ENCODE measurements at places on chromosomes 4 and X.
A peak's percentile ranks its signal among the peaks of the same experiment; 100 is the strongest.

DNA sequence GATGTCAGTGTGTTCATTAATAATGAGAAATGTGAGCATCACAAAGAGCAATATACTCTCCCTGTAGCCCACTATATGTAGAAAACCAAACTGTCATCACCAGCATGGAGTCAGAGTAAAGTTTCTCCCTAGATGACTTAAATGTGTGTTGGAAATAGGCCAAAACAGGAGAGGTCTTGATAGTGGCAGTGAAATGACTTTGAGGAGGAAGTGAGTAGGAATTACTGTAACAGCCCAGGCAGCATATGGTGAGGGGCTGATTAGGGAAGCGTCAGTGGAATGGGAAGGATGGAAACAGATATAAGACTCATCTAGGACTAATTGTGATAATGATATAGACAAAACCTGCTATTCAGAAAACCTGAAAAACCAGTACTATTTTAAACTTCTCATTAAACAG, 83.9 kb downstream of the ATXN3L start:
- peak; percentile 16 for DNase-seq

DNA sequence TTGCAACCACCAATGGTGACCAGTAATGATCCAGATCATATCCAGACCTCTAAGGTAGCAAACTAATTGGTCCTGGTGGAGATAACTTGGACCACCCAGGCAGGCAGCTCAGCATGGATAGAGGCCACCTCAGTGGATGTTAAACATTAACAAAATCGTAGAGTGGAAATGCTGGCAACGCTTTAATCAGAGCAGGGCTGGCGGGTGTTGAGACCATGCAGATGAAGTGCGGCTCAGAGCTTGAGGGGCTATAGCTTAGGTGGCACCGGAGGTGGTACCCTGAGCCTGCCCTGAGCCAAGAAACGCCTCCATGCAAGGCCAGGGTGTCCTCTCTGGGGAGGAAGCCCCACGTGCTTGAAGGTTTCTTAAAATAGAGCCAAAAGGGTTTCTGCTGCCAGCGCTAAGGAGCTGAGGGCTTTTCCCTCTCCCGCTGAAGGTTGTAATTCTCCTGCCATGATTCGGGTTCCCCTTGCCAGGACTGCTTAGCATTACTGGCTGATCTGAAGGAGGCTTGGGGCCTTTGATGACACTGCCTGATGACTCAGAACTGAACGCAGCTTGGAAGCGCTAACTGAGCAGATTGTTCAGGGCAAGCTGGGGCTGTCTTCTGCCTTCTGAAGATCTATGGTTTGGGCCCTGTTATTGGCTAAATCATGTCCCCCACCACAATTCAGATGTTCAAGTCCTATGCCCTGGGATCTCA, 177.8 kb upstream of the ATP6AP2 start:
- no peak for DNase-seq

- no peak for DNase-seq
Measured at GRCh38 chrX:124023838-124024238, 62.3 kb downstream of the STAG2 start.

DNA sequence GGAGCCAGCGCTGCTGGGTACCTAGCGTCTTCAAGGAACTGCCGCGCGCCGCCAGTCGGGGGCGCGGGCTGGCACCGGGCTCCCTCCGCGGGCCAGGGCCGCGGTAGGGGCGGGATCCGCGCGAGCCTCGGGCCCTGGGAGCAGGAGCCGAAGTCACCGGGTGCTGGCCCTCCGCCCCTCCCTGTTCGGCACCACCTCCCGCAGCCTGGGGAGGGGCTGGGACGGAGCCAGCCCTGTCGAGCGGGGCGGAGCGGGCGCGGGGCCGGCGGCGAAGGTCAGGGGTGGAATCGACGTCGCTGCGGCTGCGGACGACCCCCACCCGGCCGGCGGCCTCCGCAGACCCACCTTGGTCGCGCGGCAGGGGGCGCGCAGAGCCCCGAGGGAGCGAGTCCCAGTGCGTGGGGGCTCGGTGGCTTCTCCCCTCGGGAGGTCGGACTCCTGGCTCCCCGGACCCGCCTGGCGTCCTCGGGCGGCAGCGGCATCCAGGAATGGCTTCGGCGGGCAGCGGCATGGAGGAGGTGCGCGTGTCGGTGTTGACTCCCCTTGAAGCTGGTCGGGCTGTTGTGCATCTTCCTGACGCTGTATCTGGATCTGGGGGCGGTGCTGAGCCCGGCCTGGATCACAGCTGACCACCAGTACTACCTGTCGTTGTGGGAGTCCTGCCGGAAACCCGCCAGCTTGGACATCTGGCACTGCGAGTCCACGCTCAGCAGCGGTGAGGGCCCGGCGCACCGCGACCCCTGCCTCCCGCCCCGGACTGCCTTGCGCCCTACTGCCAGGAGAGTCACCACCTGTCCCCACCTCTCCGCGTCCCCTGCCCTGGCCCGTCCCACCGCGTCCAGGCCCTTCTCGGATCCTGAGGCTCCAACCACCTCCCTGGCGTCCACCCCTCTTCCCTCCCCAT, 50.5 kb upstream of the FAM47C start:
- no peak for DNase-seq

- DNase-seq, result no peak
Measured at GRCh38 chrX:86887341-86887740, 630.3 kb upstream of the KLHL4 start.

DNA sequence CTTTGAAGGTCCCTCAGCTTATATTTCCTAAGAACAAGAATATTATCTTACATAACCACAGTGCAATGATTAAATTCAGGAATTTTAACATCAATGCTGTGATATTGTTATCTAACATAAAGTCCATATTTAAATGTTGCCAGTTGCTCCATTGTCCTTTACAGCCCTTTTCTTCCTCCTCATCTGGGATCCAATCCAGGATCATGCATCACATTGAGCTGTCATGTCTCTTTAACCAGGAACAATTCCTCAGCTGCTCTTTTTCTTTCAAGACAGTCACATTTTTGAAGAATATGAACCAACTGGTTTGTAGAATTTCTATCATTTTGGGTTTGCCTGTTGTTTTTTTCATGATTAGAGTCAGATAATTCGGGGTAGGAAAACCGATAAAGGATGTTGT, 12.0 kb downstream of the TMSB4X start:
- DNase-seq, result no peak

- DNase-seq, result no peak
Measured at GRCh38 chrX:35819241-35819640, 21.1 kb downstream of the MAGEB16 start.

- no peak for DNase-seq
Measured at GRCh38 chrX:141838016-141838415, at the start of gene MAGEC3. Gene MAGEC3 (plus strand): TSS chrX:141838316. CDS start chrX:141838316, 0 bp downstream.

DNA sequence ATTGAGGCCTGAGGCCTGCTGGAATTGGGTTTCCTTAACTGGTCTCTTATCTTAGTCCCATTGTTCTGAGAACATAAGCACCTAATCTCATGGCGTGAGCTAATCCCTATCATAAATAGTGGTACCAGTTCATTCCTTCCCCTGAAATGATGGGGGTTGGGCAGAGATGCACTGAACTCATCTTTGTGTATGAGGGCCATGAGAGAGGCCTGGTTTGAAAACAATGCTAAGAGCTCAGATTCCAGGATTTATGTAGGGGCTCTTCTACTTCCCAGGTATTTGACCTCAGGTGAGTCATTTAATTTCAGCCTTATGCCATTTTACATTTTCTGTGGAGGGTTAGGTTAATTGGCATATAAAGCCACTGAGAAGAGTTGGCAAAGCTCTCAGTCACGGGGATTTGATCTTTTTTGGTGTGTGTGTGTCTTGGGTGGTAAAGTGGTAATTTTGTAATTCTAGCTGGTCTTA, 4.4 kb downstream of the RBM3 start:
- DNase-seq, result no peak

- DNase-seq, result no peak
Measured at GRCh38 chr4:76753814-76754213, 144.1 kb downstream of the SOWAHB start.

- no peak for DNase-seq
Measured at GRCh38 chrX:1535241-1536041, 1.5 kb downstream of the P2RY8 start.

- no peak for DNase-seq
Measured at GRCh38 chr4:88481537-88481936, 24.6 kb downstream of the HERC5 start.

DNA sequence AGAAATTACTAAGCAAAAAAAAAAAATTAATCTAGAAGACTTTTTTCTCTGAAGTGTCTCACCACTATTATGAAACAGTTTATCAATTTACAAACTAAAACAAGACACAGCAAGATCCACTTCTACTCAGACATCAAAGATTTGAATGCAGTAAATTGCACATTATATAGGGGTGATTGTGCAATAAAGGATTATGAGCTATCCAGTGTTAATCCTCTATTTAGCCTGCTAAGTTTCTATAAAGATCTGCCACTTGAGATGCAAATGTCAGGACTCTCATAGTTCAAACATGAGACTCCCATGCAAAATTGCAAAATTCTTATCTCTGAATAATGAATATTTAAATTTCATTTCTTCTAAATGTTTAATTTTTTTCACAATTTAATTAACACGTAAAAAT, 2.2 kb downstream of the TECRL start:
- DNase-seq, result no peak

- DNase-seq, result no peak
Measured at GRCh38 chr4:104763554-104764222, 269.0 kb upstream of the CXXC4 start.

- DNase-seq, result no peak
Measured at GRCh38 chr4:89727238-89727637, 109.7 kb downstream of the SNCA start.

DNA sequence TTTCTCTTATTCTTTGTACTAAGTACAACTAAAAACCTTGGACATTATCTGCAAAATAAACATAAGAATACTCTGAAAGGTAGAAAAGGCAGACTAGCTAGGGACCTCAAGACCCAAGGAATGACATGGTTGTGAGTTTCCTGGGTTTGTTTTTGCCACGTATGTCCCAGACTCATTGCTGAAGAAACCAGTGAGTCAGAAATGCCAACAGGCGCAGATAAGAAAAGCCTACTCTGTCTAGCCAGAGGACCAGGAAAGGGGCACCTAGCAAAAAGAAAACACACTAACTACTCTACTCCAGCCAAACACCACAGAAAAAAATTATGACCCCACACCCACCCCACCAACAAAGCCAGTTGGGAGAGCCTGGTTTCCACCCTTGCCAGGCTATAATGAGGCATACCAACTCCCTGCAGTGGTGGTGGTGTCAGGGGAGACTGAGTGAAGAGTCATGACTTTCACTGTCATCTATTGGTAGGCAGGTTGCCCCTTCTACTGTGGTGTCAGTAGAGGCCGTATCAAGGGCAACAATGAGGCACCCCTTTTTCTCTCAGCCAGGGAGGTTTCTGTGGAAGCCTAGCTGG, 10.9 kb downstream of the MTMR1 start:
- DNase-seq, result no peak

DNA sequence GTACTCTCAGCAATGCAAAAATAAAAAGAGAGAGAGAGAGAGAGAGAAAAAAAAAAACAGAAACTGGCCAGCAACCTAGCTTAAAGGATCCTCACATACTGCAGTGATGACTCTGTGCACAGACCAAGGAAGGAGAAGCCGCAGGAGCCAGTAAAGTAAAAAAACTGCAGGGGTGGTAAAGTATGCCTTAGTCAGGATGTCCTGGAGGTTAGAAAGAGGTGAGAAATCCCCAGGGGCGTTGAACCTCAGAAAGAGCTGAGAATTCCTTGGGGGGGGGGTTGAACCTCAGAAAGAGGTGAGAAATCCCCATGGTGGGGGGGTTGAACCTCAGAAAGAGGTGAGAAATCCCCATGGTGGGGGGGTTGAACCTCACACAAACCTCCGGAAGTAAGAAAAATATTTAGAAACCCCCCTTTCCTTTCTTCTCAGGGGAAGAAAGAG, 48.0 kb downstream of the MAGEA9 start:
- no peak for DNase-seq

GRCh38 chr4:87838890-87839591, 6.3 kb downstream of the MEPE start:
- DNase-seq, result no peak

DNA sequence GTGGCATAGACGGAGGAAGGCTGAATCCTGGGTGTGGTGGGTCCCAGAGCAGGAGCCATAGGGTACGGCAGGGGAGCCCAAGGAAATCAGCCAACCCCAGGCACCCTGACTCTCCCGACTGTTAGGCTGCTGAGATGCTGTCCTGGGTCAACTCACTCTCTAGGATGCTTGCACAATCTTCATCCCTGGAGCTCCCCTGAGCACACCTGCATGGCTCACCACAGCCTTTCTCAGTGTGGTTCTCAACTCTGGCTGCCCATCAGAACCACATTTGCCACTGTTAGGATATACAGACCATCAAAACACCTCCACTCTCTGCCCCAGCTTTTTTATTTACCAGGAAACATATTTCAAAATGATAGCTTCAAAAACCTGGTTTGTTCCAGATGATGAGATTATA, 236.3 kb downstream of the FBXW7 start:
- no peak for DNase-seq

DNA sequence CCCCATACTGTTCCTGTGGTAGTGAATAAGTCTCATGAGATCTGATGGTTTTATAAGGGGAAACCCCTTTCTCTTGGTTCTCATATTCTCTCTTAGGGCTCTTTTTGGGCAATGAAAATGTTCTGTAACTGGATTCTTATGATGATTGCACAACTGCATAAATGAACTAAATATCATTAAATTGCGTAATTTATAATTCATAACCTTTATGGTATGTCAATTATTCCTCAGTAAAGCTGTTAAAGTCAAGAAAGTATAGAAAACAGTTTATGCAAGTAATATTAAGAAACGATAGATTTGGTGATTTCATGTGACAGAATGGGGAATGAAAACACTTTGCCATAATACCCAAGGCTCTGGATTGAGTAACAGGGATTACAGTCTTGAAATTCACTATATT, 33.5 kb upstream of the SPANXD start:
- DNase-seq, result no peak

- DNase-seq, result no peak
Measured at GRCh38 chr4:127782025-127782274, 172 bp upstream of the HSPA4L start.

- DNase-seq, result no peak
Measured at GRCh38 chrX:19659929-19660328, 144.6 kb upstream of the MAP3K15 start.

DNA sequence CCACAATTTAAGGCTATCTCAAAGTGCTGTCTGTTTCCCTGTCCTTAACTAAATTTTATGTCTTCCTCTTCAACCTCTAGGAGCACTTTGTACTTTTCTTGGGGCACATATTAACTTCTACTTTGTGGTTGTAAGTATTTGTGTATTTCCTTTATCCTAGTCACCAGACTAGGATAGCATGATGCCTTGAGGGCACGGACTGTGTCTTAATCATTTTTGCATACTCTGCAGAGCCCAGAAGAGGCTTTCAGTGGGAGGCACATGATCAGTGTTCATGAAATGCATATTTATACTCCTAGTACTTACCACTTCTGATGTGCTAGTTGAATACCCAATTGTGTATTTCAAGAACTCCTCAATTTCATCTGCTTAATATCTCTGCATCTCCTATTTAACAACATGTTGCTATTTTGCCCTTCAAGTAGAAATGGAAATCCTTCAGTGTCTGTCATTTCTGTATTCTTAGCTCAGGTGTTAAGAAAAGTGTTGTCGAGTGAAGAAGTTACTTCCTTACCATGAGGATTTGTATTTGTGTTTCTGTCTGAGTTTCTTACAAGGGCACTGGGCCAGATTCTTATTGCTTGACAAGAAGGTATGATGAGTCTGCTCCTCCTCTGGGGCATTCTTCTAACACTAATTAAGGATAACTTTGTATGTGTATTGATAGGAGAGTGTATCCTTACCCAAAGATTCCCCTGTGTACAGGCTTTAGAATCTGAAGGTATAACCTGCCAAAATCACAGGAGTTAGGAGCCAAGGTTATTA, 28.3 kb upstream of the PGRMC2 start:
- DNase-seq, result no peak

Data from NCI-H2171 (cell line).